ENCODE measurements at places on chromosomes 1 and 21.

- no peak for DNase-seq
Measured at GRCh38 chr1:208272713-208273112, 28.5 kb upstream of the PLXNA2 start.

- no peak for DNase-seq
Measured at GRCh38 chr1:90798344-90798743, 81.2 kb upstream of the BARHL2 start.

GRCh38 chr1:215971793-215972441 is 404.8 kb downstream of the KCTD3 start:
- DNase-seq, result no peak

GRCh38 chr1:157429601-157430240 is 122.6 kb downstream of the FCRL5 start:
- DNase-seq, result no peak

- DNase-seq, result no peak
Measured at GRCh38 chr1:8555582-8555981, 237.7 kb downstream of the SLC45A1 start.

GRCh38 chr1:160781914-160782689 is 13.9 kb upstream of the LY9 start:
- DNase-seq, result no peak

DNA sequence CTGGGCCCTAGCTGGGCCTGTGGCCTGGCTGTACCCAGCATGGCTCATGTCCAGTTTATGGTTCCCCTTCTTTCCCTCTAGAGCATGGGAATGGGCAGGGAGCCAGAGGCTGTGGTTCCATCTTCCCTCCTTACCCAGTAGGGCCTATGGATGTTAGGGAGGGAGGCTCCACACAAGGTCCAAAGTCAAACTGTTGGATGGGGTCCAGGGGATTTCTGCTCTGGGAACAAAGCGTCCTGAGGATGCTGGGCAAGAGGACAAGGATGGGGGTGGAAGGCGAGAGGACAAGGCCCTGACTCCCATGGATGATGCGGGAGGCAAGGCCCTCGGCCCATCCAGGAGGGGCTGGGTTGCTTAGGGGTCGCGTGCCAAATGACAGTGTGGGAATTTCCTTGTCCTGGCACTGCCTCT is 17.3 kb downstream of the CSF1 start:
- no peak for DNase-seq

DNA sequence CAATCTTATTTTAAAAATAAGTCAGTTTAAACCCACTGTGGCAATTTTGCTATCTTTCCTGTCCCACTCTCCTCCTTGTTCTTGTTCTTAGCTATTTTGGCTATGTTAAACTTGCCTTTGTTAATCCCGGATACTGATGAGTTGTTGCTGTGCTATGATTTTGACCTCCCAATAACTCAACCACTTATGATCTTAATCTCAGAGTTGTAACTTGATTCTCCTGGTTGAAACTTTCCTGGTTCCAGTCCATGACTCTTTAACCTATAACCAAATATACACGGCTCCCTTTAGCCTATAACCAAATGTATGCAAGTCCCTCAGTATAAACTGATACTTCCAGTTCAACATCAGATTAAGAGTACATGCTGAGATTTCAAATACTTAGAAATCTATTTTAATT is 15.6 kb upstream of the ACADM start:
- DNase-seq, result no peak

DNA sequence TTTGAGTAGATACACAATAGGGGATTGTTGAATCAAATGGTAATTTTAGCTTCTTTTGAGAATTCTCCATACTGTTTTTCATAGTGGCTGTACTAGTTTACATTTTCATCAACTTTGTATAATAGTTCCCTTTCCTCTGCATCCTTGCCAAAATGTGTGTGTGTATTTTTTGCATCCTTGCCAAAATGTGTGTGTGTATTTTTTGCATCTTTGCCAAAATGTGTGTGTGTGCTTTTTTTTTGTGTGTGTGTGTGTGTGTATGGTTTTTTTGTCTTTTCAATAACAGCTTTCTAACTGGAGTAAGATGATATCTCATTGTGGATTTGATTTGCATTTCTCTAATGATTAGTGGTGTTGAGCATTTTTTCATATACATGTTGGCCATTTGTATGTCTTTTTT is 105.4 kb downstream of the ATP6V1G3 start:
- DNase-seq, result no peak

- DNase-seq, result peak; percentile 61
Measured at GRCh38 chr1:161209790-161210409, 5.2 kb upstream of the FCER1G start.

GRCh38 chr1:235101558-235102258 is 26.9 kb downstream of the TOMM20 start:
- no peak for DNase-seq

GRCh38 chr21:28256420-28256831 is 736.3 kb downstream of the LTN1 start:
- DNase-seq, result no peak

DNA sequence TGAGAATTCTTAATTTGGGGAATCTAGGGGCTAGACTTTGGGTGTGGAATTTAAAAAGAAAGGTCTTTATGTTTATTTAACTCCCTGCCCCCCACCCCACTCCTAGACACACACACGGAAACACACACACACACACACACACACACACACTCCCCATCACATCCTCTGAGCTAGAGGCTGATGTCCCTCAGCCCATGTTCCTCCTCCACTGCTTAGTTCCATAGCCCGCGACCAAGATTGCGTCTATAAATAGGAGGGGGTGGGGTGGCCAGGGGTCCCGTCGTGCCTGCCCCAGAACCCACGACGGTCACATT is 655 bp upstream of the KIRREL1 start:
- no peak for DNase-seq

GRCh38 chr1:200979574-200980451 is 43.7 kb downstream of the KIF21B start:
- peak; percentile 76 for DNase-seq

DNA sequence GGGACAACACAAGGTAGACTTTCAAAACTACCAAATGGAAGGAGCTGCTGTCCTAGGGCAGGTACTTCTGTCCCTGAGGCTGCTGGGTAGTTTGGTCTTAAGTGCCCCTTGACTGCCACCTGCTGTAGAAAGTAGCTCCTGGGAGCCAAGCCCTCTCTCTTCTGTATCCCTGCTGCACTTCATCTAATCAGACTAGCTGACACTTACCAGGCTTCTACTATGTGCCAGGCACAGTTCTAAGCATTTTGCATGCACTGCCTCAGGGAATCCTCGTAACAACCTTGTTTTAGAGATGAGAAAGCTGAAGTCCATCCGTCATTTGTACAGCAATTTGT is 15.9 kb upstream of the SRSF4 start:
- no peak for DNase-seq

GRCh38 chr21:46362946-46363345 is 39.0 kb downstream of the PCNT start:
- no peak for DNase-seq

DNA sequence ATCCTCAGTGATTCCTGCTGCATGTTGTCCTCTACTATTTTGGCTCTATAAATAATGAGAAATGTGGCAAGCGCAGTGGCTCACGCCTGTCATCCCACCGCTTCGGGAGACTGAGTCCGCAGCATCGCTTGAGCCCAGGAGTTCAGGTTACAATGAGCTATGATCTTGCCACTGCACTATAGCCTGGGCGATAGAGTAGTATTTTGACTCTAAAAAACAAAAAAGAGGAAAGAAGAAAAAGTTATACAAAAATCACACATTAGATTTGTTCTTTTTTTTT is 756 bp upstream of the SLC25A44 start:
- no peak for DNase-seq

GRCh38 chr1:39335216-39335615 is 130.7 kb downstream of the MACF1 start:
- DNase-seq, result no peak

DNA sequence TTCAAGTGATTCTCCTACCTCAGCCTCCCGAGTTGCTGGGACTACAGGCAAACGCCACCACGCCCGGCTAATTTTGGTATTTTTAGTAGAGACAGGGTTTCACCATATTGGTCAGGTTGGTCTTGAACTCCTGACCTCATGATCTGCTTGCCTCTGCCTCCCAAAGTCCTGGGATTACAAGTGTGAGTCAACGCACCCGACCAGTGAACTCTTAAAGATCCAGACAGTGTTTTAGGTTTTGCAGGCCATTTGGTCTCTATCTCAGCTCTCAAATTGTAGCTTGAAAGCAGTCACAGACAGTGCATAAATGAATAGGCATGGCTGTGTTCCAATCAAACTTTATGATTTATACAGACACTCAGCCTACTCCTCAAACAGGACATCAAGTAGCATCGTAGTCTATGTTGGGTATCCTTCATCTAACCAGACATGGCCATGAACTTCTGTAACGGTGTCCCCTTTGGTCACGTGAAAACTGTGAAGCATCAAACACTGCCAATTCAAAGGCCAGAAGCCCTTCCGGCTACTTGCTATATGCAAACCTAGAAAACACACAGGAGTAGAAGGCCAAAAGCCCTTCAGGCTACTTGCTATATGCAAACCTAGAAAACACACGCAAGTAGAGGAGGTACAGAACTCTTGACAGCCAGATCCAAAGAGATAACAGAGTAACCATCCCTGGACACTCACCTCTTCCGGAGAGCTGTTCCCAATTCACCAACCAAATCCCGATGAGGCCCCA is 3.1 kb downstream of the FUCA1 start:
- no peak for DNase-seq

GRCh38 chr1:192158181-192158580 is at the start of gene RGS18:
Gene RGS18, plus strand, starts transcription at chr1:192158462. Its CDS starts 176 bp downstream, at chr1:192158638.
- DNase-seq, result no peak

DNA sequence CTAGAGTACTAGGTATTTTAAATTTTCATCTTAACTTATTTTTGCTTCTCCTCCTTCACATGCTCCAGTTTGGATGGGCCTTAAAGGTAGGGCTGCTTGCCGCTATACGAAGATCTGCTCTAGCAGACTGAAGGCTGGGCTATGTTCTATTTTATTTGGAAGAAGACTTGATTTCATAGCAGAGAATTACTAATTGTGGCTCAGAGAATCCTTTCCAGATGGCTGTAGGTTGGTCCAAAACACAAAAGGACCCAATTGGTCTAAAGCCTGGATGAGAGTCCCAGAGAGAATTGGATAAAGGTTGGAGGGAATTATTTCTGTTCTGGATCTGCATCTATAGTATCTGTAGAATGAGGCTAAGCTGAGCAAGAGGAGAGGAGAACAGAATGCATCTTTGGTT is 719.4 kb upstream of the PTBP2 start:
- no peak for DNase-seq

DNA sequence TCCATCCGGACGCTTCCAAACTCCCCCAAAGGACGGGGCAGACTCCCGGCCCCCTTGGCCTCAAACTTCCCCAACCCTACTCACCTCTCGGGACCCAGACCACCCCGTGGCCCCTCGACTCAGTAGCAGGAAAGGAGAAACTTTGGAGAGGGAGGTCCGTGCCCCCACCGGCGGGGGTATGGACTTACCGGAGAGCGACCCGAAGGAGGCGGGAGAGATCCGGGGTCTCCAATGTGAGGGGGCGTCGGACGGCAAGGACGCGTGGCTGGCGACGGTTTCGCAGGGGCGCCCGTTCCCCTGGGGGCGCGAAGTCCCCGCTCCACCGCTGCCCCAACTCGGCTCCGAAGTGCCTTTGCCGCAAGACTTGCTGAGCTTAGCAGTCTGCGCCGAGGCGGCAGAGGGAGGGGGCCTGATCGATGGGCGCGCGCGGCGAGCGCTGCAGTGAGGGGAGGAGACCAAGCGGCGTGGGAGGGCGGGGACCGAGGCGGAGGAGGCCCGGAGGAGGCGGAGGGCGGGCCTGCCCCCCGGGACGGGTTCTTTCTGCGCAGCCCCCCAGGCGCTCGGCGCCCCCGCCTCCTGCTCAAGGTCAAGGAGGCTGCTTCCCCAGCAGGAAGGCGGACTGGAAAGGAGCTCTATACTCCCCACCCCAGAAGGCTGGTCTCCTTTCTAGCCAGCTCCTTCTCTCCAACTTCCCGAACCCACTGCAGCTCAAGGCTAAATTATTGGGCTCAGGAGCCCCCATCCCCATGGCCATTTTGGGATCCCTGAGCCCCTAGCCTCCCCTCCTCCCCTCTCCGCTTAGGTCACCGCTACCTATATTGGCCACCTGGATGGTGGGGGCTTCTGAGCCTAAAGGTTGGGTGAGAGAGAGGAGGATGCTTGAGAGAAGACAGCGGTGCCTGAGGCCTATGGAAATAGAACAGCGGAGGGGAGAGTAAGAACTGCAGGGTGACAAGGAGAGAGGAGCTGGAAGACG is at the start of gene SYT2:
SYT2 (minus strand) TSS at position 385 of the 976 bp plus-strand sequence. CDS start 104,682 bp downstream, outside the sequence.
- no peak for DNase-seq

DNA sequence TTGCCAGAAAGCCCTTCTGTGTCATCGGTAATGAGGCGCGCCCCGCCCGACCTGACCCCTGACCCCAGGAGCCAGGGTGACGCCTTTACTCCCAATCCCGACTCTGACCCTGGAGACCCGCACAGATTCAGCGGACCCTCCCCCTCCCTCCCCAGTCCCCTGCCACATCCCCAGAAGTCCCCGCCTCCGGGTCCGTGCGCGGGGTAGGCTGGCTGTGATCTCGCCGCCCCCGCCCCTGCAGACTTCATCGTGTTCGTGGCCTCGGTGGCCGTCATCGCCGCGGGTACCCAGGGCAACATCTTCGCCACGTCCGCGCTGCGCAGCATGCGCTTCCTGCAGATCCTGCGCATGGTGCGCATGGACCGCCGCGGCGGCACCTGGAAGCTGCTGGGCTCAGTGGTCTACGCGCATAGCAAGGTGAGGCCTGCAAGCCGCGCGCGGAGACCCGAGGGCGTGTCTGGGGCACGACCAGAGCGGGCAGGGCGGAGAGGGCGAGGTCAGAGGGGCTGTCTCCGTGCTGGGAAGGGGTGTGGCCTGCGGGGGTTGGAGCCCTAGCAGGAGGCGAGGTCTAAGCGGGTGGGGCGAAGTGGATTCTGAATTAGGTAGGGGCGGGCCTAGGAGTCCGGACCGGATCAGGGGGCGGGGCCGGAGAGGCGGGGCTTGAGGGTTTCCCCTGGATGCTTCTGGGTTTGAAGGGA is 34.8 kb downstream of the KCNQ4 start:
- DNase-seq, result no peak

- no peak for DNase-seq
Measured at GRCh38 chr1:201648907-201649721, 110.2 kb downstream of the NAV1 start.

- no peak for DNase-seq
Measured at GRCh38 chr1:240100371-240100934, 8.8 kb downstream of the FMN2 start.

DNA sequence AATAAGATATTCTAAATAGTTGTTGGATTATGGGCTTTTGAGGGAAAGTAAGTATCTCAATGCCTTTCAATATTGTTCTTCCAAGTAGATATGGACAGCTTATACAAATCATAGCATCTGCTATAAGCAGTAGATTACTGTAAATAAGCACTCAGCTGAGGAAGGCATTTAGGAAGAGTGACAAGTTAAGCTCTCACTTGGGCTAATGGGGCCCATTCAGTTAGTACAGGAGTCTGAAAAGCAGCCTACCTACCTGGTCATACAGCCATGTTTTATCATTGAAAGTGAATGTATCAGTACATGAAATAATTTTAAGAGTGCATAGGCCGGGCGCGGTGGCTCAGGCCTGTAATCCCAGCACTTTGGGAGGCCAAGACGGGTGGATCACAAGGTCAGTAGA is 73.1 kb downstream of the APP start:
- DNase-seq, result no peak

DNA sequence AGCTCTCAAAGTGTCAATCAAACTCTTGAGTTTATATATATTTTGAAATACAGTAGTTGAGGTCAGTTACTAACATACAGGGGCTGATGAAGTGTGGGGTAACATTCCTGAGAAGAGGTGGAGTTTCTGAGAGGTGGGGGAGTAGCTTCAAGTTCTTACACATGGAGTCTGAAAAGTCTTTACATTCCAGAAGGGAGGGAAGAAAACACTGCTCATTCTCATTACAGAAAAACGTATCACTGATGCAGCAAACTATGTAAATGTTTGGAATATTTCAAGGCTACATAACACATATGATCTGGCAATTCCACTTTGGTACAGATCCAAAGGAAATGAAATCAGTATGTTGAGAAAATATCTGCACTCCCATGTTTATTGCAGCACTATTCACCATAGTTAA is 1065.8 kb upstream of the B3GALT2 start:
- no peak for DNase-seq
